Type B pancreatic cell (in vitro differentiated cells): ENCODE measurements at places on chromosomes 5 and 9. TPM values are rescaled to one million over a fixed set of nuclear protein-coding genes. Genes with fewer than 3 reads are reported as not detected.

DNA sequence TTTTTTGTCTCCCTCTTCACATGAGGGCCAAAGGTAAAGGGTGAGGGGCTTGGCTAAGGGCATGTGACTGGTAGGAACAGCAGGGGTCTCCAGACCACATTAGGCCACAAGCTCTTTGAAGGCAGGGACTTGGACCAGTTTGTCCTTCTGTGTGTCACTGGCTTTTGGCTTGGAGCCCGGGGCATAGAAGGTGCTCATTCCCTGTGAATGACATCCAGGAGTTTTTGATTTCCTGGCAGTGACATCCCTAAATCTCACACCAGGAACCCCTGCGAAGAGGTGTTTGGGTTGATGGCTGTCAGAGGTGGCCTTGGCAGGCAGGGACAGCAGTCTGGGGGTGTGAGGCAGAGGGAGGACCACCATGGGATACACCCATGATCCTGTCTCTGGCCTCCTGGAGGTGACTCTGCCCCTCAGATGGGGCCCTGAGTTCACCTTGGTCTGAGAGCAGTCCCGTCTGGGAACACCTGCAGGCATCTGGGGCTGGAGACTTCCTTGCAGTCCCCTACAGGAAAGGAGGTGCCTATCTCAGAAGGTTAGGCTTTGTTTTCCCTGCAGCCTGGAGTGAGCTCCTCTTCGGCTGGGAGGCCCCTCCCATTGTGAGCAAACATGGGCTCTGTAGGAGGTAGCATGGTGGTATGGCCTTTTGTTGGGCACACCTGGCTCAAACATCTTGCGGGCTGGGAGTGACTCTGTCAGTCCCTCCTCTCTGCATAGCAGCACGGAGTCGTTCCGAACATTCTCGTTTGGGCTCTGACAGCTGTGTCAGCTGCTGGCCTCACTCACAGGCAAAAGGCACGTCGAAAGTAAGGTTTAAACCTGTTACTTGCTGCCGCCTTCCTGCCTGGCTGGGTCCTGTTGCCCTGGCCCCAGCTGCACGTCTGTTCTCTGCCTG, 38.6 kb upstream of the PITX1 start:
- no peak overlapping the region for H3K27ac ChIP-seq
- DNase-seq, result no peak
- H3K4me3 ChIP-seq, result no peak overlapping the region
- H3K4me1 ChIP-seq, result no peaks in the 10 kb centered on the region
- H3K27me3 ChIP-seq, result peaks cover 63% of the 10 kb centered on the region

DNA sequence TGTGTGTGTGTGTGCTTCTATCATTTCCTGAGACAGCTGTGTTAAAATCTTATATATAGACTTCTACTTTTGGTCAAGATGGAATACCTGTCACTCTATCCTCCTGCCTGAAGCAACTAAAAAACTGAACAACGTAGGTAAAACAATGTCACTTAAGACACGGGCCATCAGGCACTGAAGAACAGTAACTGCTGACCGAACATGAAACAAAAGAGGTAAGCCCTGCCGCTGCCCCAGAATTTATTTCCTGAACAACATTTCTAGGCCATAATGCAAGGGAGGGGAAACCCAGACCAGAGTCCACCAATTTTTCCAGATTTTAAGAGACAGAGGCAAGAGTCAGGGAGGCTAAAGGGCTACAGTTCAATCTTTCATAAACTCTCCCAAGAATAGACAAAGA, 156.0 kb downstream of the CDC42SE2 start:
- H3K27ac ChIP-seq, result no peak overlapping the region
- H3K4me1 ChIP-seq, result peaks cover 6% of the 10 kb centered on the region
- H3K27me3 ChIP-seq, result no peaks in the 10 kb centered on the region

- no peak overlapping the region for H3K27ac ChIP-seq
- H3K4me3 ChIP-seq, result no peak overlapping the region
- DNase-seq, result no peak
- no peaks in the 10 kb centered on the region for H3K27me3 ChIP-seq
- H3K36me3 ChIP-seq, result no peaks in the 10 kb centered on the region
- no peaks in the 10 kb centered on the region for H3K4me1 ChIP-seq
Observed at GRCh38 chr5:151477101-151477500, 29.7 kb downstream of the SLC36A1 start.

CDO1 gene
- 4.4 and 27.9 TPM in 2 replicates for total RNA-seq

GRCh38 chr5:72233835-72234234, 86.2 kb downstream of the MRPS27 start:
- no peaks in the 10 kb centered on the region for H3K4me1 ChIP-seq
- no peak for DNase-seq
- peak overlapping the region; percentile 80 for H3K27ac ChIP-seq
- H3K36me3 ChIP-seq, result peaks cover 26% of the 10 kb centered on the region
- H3K4me3 ChIP-seq, result no peak overlapping the region

S1PR3 gene
- total RNA-seq, result 9.3 and 37.9 TPM in 2 replicates

- no peaks in the 10 kb centered on the region for H3K4me1 ChIP-seq
- no peaks in the 10 kb centered on the region for H3K36me3 ChIP-seq
- no peak for DNase-seq
- no peak overlapping the region for H3K27ac ChIP-seq
- peaks cover 58% of the 10 kb centered on the region for H3K27me3 ChIP-seq
- no peak overlapping the region for H3K4me3 ChIP-seq
Observed at GRCh38 chr9:36813154-36813553, 220.9 kb downstream of the PAX5 start.
